Activated naive CD8-positive, alpha-beta T cell treated with anti-CD3 and anti-CD28 coated beads, Interleukin-2, amount 10 ng/mL, durations not matched to agents 7 days and 5 days (primary cell): ENCODE measurements at places on chromosomes 5 and 9.
A peak's percentile ranks its signal among the peaks of the same experiment; 100 is the strongest.

DNA sequence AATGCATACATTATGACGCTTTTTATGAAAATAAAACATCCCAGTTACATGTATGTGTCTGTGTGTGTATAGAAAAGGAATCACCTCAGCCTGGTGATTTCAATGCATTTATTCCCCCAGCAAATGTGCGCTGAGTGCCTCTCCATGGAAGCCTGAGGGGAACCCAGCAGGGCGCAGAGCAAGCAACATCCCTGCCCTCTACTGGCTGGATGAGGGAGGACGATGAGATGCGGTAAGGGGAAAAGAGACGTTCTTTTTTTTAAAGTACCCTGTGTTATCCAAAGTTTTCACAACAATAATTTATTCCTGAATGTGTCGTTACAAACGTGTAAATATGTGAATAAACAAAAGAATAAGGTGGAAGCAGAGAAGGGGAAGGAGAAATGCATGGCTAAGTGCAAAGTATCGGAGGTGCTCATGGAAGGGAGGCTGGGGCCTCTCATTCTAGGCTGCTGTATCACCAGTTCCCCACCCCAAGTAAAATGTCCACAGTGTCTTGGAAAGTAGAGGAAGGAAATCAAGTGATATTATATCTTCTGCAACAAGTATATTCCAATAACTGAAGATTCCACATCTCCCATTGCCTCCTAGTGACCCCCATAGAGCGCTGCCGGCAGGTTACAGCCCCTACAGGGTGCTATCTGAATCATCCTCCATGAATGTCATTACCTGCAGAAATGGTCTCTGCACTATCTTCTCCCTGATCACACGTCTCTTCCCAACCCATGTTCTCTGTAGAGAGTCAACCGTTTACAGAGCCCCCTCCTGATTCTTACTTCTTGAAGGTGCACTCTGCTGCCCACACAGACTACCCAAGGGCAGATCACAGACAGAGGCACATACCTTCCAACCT is 13.0 kb upstream of the ABLIM3 start:
- no peak for DNase-seq

DNA sequence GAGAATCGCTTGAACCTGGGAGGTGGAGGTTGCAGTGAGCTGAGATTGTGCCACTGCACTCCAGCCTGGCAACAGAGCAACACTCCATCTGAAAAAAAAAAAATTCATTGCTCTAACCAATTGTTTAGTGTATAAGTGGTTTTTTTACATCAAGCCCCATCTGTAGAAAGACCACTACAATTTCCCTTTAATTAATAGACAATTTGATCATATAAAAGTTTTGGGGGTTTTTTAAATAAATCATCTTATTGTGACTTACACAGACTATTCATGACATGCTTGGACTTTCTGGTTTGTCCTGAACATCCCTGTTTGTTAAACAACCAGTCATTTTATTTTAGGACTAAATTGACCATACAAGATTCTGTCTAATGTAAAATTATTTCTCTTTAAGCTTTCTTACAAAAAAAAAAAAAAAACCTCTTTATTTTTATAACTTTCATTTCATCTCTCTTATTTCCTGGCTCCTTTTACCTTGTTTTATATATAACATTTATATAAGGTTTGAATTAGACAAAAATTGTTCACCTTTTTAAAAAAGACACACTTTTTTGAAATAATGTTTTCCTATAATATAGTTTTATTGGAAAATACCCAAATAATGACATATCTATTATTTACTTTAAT is 9.8 kb upstream of the FANCC start:
- DNase-seq: no peak

GRCh38 chr5:95272316-95272929 is 12.5 kb downstream of the MCTP1 start:
- DNase-seq: no peak

GRCh38 chr9:11001546-11001945 is 388.7 kb upstream of the PTPRD start:
- DNase-seq: no peak

GRCh38 chr9:71223953-71224538 is 102.6 kb upstream of the TRPM3 start:
- DNase-seq: no peak

GRCh38 chr5:96816411-96816939 is 8.7 kb upstream of the ERAP1 start:
- DNase-seq: peak; percentile 39

DNA sequence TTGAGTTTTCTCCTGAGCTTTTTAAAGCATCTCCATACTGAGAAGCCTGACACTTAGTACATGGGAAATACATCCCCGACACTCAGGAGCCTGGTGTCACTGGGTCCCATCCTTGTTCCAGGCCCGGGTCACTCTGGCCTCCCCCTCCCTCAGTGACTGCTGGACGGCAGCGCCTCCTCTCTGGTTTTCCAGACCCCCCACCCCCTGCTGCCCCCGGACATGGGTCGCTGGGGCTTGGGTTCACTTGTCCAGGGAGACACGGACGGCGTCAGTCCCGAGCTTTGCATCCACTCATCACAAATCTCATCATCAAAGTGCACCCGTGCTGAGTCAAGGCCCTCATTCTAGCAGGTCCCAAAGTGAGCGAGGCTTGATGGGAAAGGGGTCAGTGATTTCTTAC is 243.0 kb downstream of the IRX2 start:
- no peak for DNase-seq

GRCh38 chr9:125887172-125887571 is 140.0 kb downstream of the PBX3 start:
- DNase-seq: no peak

DNA sequence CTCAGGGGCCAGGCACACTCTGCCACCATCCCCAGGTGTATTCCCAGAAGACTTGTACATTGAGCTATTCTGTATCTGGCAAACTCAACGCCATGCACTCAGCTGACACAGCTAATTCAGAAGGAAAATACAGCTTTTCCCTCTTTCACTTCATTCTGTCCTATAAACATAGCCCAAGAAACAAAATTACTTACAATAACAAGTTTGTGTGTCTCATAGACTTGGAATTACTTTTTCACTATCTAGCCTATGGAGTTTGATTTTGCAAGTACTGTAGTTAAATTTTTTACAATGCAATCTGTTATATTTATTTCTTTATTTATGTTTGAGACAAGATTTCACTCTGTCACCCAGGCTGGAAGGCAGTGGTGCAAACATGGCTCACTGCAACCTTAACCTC is 125.1 kb upstream of the KLF9 start:
- DNase-seq: no peak

DNA sequence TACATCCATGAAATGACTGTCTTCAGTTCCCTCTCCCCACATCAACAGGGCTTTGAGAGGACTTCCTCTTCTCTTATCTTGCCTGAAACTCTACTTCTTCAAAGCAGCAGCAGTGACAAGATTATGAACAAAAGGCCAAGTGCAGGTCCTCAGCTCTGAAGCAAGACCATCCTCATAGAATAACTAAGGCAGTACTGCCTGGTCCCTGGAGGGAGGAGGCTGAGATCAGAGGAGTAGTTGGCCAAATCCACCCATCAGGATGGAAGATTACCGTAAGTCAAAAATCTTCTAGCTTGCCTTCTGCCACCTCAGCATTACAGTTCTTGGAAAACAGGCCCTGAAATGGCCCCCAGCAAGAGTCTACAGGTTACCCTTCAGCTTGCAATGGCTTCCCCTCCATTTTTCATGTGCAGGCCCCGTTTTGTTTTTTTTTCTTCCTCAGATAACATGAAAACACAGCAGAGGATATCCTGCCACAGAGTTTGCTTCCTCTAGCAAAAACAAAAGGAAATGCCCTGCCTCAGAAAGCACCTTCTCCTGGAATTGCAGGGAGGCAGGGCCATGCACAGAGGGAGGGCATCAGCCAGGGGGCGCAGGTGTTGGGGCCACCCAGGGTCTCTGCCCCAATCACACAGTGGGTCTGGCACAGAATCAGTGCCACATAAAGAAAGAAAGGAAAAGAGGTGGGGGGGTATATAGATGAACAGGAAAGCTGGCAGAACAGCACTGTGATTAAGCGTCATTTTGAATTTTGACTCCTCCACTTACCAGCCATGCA is 40.0 kb downstream of the KLHL3 start:
- DNase-seq: peak; percentile 49

DNA sequence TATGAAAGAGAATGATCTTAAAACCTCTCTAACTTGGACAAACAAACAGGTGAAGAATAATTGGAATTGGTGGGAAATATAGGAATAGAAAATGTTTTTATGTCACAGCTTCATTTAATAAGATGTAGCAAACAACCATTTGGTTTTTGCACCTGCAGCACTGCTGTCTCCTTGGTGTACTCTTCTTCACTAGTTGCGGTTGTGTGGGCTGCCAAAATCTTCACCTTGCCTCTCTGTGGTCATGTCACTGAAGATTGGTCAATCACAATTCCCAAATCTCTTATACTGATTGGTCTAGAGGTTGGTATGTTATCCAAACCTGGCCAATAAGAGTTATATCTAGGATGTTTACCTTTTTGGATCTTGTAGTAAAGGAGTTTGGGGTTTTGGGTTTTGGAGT is 88.7 kb downstream of the FGF10 start:
- DNase-seq: no peak

- no peak for DNase-seq
Observed at GRCh38 chr5:177427211-177427822, 841 bp downstream of the GRK6 start.

GRCh38 chr9:114225561-114226212 is 70.3 kb downstream of the COL27A1 start:
- DNase-seq: no peak

GRCh38 chr9:21919377-21920362 is 74.5 kb downstream of the CDKN2A start:
- no peak for DNase-seq

DNA sequence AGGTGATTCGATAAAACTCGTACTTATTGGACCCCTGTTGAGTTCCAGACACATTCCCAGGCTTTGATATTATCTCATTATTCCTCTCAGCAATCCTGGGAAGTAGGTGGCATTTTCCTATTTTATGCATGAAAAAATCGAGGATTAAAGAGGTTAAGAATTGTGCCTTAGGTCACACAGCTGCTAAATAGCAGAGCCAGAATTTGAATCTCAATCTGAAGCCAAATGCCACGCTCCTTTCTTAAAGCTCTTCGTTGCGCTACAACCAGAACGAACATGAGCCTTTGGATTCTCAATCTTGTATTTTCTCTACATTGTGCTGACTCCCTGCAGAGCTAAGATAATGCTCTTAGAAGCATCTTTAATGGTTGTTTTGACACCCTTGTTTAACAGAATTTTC is 527.8 kb upstream of the TLE4 start:
- no peak for DNase-seq

DNA sequence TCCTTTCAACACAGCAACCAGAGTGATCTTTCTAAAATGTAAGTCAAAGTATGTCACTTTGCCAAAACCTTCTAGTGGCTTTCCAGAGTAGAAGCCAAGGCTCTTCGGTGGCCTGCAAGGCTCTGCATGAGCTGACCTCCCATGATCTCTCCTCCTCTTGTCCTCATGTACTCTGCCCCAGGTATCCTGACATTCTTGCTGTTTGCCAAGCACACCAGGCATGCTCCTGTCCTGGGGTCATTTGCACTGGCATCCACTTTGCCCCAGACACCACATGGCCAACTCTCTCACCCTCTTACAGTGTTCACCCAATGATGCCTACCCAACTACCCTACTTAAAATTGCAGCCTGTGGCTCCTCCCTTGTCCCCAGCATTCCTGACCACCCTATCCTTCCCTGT is 86.3 kb downstream of the ZNF618 start:
- no peak for DNase-seq

- DNase-seq: no peak
Observed at GRCh38 chr9:116868201-116868600, 181.1 kb downstream of the TRIM32 start.

GRCh38 chr5:68074633-68075032 is 140.9 kb upstream of the PIK3R1 start:
- no peak for DNase-seq

DNA sequence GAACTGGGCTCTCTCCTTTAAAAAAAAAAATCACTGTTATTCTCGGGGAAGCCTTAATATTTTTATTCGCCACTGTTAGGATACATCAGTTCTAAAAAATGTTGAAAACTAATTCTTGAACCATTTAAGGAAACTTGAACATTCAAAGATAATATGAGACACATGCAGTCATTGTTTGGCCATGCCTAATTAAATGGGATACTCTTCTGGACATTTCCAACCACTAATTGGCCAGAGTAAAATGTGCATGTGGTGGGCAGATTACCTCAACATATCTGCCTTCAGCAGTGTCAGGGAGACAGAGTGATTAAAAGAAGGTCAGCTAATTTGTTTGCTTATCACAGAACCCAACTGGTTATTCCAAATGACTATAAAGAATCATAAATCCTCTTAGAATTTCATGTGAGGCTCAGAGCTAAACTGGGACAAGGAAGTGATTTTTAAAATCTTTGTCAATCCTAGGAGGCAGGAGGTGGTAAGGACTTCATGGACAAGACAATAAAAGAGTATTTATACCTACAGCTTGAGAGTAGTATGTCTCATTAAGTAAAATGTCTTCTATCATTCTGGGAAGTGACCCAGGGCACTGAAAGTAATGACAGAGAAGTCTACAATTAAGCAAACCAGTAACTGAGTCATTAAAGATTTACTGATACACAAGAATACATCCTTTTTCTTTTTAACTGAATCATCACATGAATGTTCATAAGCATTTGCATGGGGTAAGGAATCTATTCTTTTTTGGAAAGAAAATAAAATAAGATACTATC is 242.9 kb upstream of the TRPM3 start:
- DNase-seq: no peak

GRCh38 chr9:79829566-79830302 is 258.0 kb downstream of the TLE4 start:
- DNase-seq: no peak

GRCh38 chr5:54874337-54875021 is 110.9 kb downstream of the ESM1 start:
- DNase-seq: no peak

GRCh38 chr5:32297181-32298058 is 15.3 kb downstream of the MTMR12 start:
- no peak for DNase-seq

DNA sequence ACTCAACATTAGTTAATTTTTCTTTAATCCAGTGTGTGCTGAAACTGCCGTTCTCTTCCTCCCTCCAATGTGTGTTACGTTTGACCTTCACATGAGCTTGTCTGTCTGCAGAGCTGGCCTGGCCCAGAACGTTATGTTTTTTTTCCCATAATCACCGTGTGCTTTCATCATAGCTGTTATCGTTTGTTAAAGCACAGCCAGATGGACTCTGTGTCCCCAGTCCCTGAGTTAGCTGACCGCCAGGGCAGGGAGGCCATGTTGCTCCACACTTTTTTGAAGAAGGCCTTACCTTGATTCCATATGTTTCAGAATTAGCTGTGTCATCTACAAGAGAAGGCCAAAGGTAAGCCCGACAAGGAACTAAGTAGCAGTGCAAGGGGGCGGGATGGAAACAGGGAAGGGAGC is 55.7 kb downstream of the HSD17B3 start:
- no peak for DNase-seq

DNA sequence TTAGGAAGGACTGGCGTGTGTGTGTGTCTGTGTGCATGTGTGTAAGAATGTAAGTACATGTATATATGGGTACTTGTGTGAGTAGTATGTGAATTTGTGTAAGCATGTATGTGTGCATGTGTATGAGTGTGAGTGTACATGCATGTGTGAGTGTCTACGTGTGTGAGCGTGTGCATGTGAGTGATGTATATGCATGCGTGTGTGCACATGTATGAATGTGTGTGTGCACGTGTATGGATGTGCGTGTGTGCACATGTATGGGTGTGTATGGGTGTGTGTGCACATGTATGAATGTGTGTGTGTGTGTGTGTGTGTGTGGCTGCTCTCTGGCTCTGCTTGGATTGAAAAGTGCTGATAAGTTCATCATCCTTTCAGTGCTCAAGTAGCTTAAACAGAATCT is 154.5 kb downstream of the TENT4A start:
- DNase-seq: no peak

GRCh38 chr5:58582803-58583491 is at the start of gene RAB3C:
TSS of gene RAB3C (plus strand) at chr5:58583075. CDS start at chr5:58583209, 134 bp downstream.
- peak; percentile 73 for DNase-seq
